ENCODE measurements at places on chromosomes 16 and 17. TPM values are rescaled to one million over a fixed set of nuclear protein-coding genes. Genes with fewer than 3 reads are reported as not detected.

Gene EME1
- 4.3 TPM for total RNA-seq

Gene SLC16A13
- total RNA-seq = 0.25 TPM

Gene MEFV
- not detected for total RNA-seq

Gene ATF7IP2
- total RNA-seq = 1.3 TPM

Gene NPIPB13
- total RNA-seq = 4.0 TPM

Gene BRIP1
- 4.0 TPM for total RNA-seq

Gene CD300A
- not detected for total RNA-seq

Gene VASN
- total RNA-seq = 234 TPM

Gene GRAP
- not detected for total RNA-seq

Gene EXOC3L1
- total RNA-seq = not detected

Gene EPX
- not detected for total RNA-seq

Gene FBXL20
- 9.7 TPM for total RNA-seq

Gene ICAM2
- total RNA-seq = 0.97 TPM

Gene CLEC10A
- not detected for total RNA-seq

Gene CHST5
- total RNA-seq = 0.25 TPM
